ENCODE measurements at places on chromosomes 12 and 14.

- no peak for DNase-seq
Measured at GRCh38 chr14:56534656-56535055, 44.9 kb upstream of the TMEM260 start.

DNA sequence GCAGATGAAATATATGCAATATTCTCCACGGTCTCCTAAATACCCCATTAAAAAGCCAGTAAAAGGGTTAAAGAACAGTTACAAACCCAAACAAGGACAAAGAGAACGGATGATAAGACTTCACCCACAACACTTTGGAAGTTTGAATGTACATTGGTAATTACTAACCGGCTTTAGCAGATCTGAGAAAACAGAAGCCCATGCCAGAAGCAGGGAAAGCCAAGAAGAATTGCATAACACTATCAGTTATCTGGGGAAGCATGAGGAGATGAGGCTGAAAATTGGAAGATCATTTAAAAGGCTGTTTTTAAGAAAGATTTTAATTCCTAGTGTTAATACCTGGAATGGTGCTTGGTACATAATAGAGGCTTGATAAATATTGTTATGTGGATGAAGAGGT, 55.6 kb upstream of the MYBPC1 start:
- no peak for DNase-seq

DNA sequence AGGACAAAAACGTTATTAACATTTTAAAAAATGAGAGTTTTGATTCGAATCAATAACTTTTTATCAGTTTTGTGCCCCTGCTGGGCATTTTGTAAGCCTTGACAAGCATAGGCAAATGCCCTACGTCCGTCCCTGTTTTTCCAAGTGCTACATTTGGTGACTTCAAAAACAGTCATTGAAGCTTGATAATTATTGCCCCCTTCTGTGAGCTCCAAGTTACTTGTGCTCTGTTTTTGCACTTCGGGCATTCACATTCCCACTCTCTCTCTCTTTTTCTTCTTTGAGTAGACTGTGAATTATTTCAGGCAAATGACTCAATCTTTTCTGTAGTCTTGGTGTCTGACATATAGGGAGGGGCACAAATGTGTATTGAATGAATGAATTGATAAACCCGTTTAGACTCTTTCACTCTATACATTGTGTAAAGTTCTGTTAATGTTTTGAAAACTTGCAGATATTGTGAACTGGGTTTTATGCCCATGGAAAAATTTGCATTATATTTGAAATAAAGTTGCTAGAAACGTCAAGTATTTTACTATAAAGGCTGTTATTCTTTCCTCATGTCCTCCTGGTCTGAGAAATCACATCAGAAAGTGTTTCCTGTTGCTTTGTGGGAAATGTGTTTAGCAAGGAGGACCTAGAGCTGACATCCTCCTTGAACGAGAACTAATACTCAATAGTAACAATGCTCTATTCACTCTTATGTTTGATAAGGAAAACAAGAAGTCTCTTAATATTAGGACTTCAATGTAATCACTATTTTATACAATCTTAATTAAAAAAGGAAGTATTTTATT, 1.4 kb downstream of the APAF1 start:
- DNase-seq: no peak

- no peak for DNase-seq
Measured at GRCh38 chr14:71675900-71676287, 256.3 kb upstream of the RGS6 start.

DNA sequence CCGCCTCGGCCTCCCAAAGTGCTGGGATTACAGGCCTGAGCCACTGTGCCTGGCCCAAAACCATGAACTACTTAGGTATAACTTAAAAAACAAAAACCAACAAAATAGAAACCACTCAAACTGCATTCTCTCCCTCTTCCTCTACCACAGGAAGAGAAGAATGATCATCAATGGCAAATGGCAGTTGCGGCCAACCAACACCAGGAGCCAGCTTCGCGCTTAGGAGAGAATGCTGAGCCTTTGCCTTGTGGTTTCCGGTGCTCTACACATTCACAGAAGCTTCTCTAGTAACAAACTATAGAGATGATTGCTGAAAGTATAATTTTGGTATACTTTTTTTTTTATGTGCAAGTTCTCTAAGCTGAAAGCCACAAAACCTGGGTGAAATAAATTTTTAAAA, 17.1 kb downstream of the CATSPERB start:
- no peak for DNase-seq

DNA sequence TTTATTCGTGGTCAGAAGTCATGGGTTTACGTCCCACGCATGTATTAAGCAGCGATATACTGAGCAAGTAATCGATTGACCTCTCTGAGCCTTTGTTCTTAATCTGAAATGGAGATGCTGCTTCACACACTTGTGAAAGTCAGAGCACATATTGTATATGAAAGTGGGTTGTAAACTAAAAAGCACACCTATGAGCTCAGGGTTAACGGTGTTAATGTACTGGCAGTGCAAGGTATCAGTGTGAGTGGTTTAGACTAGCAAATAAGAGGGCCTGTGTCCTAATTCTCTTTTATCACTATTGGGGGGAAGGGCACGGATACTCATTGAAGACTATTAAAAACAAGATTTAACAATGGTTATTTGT, 676 bp downstream of the MRPL42 start:
- DNase-seq: no peak

- DNase-seq: no peak
Measured at GRCh38 chr12:67457136-67457535, 188.0 kb downstream of the CAND1 start.

- DNase-seq: no peak
Measured at GRCh38 chr12:2586156-2587038, 208.4 kb upstream of the FKBP4 start.

GRCh38 chr12:6461401-6462233, 8.9 kb downstream of the VAMP1 start:
- DNase-seq: peak; percentile 52

DNA sequence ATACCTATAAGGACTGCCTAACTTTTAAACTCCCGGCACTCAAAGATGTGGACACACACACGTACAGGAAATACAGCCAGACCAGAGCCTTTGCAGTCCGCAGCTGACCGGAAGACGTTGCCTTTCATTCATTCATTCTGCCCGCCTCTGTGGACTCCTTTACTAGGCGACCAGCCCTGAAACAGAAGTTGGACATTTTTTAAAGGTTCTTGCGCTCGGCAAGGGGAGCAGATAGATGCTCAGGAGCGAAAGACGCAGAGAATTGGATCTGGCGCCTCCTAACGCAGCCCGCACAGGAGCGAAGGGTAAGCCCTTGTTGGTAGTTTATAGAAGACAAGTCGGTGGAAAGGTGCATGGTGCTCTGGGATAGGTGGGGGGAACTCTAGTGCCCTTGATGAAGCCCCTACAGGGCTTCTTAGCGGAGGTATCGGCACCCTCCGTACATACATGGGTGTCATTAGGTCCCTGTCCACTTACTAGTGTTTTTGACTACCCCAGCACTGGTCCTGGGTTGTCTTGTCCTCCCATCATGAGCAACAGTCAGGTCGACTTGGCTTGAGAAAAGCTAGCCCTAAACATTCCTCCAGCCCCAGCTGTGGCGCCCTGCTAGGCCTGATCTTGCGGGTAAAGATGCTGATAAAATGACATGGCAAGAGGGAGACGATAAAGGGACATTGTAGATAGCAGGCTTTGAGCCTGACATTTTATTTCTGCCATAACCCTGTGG, at the start of gene KDM2B:
KDM2B (minus strand) TSS at position 65 of the 727 bp plus-strand sequence. CDS start 112 bp downstream, outside the sequence.
- no peak for DNase-seq

- DNase-seq: no peak
Measured at GRCh38 chr12:52058631-52059361, 7.6 kb downstream of the NR4A1 start.

- no peak for DNase-seq
Measured at GRCh38 chr12:118840878-118841277, 140.5 kb upstream of the SRRM4 start.

- no peak for DNase-seq
Measured at GRCh38 chr12:117671734-117672133, 297.1 kb downstream of the KSR2 start.

GRCh38 chr14:57355081-57355800, 35.1 kb upstream of the NAA30 start:
- no peak for DNase-seq

GRCh38 chr14:32383364-32384009, 54.4 kb downstream of the AKAP6 start:
- no peak for DNase-seq

DNA sequence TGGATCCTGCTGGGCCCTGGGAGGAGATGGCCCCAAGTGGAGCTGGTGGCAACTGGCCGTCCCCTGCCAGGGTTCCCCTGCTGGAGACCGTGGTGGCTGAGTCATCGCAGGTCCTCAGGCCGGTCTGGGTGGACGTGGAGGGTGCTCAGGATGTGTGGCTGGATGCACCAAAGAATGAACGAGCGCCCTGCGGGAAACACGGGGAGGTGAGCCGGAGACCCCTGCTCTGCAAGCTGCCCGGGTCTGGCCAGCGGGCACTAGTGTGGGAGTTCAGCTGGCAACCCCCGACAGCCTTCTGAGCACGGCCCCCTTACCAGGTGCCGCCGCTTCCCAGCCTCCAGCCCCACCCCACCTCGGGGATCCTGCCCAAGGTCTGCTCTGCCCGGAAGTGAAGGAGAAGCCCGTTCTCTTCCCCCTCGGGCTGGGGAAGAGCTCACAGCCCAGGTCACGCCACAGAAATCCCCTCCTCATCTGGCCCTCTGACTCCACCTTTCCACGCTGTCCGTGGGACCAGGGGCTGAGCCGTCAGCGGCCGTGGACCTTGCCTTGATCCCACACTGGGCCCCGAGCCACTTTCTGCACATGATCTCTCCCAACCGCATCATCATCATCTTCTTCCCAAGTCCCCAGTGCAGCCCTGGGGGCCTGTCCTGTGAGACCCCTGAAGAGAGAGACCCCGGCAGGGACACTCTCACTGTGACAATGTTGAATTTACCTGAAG, 165.5 kb downstream of the KIF26A start:
- DNase-seq: no peak

DNA sequence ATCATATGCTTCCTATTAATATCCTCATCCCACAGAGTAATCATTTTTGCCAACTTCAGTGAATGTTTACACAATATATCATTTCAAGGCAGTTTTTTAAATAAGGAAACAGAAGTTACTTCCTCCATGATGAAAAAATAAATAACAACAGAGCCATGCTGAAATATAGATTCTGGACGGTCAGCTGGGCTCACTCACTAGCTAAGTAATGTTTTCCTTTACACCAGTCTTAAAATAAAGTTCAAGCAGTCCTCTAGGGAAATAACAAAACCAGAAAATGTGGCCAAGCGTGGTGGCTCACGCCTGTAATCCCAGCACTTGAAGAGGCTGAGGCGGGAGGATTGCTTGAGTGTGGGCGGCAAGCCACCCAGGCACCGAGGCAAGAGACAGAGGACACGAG, 28.7 kb downstream of the AICDA start:
- no peak for DNase-seq

DNA sequence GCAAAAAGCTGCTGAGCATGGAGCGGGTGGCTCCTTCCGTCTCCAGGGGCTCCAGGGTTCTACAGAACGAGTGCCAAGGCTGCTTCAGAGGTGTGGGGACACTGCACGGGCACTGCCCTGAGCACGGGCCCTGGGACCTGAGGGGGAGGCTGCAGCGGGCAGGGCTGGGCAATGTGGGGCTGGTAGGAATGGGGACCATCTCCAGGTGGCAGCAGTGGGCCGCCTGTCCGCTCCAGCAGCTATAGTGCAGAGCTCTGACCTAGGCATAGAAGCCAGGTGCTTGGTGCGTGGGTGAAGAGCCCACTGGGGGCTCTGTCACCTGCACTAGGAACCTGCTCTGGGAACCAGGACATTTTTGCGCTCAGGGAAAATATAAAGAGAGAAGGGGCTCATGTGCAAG, 22.3 kb downstream of the HDAC7 start:
- DNase-seq: no peak

Data from T-helper 17 cell (primary cell).